ENCODE measurements at places on chromosomes 6 and 20. TPM values are rescaled to one million over a fixed set of nuclear protein-coding genes. Genes with fewer than 3 reads are reported as not detected.

Gene FAM83D
- 34.5 TPM for polyA plus RNA-seq

Gene PAX1
- not detected for polyA plus RNA-seq

DNA sequence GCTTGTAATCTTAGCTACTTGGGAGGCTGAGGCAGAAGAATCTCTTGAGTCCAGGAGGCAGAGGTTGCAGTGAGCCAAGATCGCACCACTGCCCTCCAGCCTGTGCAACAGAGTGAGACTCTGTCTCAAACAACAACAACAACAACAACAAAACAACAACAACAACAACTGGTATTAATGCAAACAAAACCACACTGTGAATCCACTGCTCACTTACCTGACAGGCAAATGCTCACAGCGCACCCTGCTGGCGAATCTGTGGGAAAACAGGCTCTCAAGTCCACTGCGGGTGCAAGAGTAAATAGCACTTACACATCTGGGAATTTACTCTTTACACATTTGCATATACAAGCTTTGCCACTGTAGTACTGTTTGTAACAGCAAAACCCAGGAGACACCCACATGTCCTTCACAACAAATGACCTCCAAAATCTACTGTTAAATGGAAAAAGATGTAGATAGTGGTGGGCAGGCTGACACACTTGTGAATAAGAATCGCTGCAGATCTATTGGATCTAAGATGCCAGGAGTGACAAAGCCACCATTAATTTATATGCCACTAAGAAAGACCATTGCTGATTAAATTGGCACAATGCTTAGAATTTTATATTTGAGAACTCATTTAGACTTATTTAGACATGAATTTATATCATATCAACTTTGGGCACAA is 29.3 kb downstream of the NSFL1C start:
- peak; percentile 89 for DNase-seq

DNA sequence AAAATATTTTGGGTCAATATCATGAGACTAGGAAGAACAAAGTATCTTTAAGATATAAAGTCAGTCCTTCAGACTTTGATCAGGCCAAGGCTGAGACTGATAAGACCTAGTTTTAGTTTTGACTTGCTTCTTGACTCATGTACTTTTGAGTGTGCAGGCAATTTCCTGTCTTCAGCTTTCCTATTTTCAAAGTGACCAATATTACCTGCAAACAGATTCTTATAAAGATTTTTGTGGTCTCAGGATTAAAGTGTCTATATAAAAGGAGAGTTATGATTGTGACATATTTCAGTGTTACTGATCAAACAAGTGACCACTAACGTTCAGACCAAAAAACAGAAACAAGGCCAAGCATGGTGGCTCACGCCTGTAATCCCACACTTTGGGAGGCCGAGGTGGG is 36.0 kb upstream of the AKIRIN2 start:
- DNase-seq = no peak

DNA sequence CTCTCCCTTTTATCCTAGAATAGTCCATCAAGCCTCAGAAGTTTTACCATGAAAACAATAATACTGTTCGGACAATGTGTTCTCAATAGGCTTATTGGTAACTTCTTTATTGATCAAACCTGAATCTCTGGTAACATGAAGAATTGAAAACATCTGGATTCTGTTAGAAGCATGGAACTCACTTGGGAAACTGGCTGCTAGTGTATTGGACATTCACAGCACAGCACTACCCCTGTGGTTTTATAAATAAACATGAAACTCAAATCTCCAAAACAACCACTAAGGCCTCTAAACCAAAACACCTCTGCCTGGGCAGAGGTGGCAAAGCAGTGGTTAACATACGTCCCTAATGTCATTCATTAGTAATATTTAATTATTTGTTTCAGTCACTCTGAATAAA is 157.6 kb upstream of the KCNQ5 start:
- peak; percentile 5 for DNase-seq

DNA sequence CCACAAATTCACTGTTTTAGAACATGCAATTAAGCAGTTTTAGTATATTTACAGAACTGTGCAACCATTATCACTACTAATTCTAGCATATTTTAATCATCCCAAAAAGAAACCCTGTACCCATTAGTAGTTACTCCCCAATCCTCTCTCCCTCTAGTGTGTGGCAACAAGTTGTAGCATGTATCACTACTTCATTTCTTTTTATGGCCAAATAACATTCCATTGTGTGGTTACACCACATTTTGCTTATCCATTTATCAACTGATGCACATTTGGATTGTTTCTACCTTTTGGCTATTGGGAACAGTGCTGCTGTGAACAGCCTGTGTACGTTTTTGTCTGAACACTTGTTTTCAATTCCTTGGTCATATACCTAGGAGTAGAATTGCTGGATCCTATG is 31.5 kb upstream of the FKBP1A start:
- DNase-seq = no peak

DNA sequence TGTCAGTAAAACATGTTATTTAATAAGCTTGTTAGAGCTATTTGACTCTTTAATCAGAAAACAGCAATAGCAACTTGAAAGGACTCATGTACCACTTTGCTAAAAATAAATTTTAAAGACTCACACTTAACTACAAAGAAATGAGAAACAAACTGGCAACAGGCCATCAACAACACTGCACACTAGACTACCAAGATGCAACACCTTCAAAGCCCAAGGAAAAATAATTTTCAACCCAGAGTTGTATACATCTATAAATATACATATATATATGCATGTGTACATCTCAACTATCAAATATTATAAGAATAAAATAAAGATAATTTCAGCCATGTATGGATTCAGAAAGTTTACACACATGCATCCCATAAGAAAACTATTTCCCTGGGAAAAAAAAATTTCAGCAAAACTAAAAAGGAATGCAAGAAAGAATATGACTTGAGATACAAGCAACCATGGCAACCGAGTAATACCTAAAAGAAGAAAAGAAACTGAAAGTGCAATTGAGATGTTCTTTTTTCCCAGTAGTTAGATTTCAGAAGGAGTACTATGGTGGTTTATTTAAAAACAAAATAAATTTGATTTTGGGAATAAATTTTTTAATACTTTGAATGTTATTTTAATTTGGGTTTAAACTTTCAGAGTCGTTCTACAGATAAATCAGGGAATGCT is 303.8 kb downstream of the UBE3D start:
- DNase-seq = peak; percentile 25

Data from fibroblast of lung (primary cell).